ENCODE measurements at places on chromosomes 5 and 9.
A peak's percentile ranks its signal among the peaks of the same experiment; 100 is the strongest.

DNA sequence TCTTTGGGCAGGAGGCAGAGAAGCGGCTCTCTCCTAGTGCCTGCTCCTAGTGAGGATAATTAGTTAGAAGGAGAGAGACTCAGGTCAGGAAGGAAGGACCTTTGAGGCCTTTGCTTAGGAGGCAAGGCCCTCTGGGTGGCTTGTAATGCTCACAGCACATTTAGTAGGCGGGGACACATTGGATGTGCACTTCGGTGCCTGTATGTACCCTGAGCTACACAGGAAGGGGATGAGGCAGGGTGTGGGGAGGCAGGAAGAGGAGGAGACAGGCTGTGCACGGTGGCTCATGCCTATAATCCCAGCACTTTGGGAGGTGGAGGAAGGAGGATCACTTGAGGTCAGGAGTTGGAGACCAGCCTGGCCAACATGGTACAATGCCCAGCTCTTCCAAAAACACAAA, 7.2 kb upstream of the LCN2 start:
- no peak for DNase-seq

- no peak for DNase-seq
These were observed 2.5 kb downstream of the ARHGAP26 start for GRCh38 chr5:142772446-142773293.

- DNase-seq: no peak
These were observed 383.6 kb downstream of the CCDC171 start for GRCh38 chr9:15936306-15936921.

- DNase-seq: no peak
These were observed 2.9 kb upstream of the ISCA1 start for GRCh38 chr9:86285261-86285660.

- DNase-seq: no peak
These were observed 480.6 kb downstream of the NR2F1-AS1 start for GRCh38 chr5:93100428-93100827.

DNA sequence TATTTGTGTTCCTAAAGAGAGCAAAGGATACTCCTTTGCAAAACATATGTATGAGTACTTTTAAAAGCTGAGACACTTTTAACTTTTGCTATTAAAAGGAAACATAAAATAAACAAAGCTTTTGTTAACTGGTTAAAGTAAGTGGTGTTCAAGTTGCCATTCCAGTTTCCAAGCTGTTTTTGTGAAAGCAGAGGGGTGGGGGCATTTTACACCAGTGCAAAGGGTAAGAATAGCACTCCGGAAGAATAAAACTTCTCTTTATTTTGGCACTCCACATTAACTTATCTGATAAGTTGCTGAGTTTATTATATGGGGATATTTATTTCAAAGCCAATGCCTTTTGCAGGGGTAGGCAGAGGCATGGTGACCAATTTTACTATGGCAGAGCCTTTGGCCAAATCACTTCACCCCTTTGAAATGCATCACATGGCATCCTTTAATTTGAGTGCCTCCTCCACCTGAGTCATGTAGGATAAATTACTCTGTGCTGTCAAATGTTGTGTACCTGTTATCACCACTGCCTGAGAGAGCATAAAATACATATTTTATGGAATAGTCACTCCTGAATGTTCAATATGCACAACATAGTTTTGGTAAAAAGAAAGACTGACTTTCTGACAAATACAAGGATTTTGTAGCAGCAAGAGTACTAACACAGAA, 62.9 kb downstream of the MLLT3 start:
- DNase-seq: no peak

DNA sequence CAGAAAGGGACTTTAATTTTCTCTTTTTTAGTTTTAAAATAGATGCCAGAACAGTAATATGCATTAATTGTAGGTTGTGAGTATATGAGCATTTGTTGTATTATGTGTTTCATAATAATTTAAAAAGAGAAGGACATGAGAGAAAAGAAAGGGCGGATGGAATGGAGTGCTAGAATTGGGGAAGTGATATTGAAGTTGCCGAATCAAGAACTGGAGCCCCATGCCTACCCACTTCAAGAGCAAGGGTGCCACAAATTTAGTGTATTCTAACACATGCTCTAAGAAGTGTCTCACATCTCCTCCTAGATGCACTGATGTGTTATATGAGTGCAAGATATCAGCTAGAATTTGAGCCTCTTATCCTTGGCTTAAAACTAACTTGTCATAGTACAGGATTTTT, 43.6 kb upstream of the FYB1 start:
- no peak for DNase-seq

GRCh38 chr5:36414869-36415282, 113.2 kb upstream of the RANBP3L start:
- no peak for DNase-seq

GRCh38 chr9:7186175-7186574, 428.4 kb downstream of the KDM4C start:
- DNase-seq: peak; percentile 61

Data from iPS-NIHi11 (cell line).